ENCODE measurements at places on chromosomes 16 and 17. TPM values are rescaled to one million over a fixed set of nuclear protein-coding genes. Genes with fewer than 3 reads are reported as not detected.

WDR45B gene
- total RNA-seq, result 63.3 TPM

OR3A3 gene
- not detected for total RNA-seq

KCNJ2 gene
- total RNA-seq, result not detected

DNA sequence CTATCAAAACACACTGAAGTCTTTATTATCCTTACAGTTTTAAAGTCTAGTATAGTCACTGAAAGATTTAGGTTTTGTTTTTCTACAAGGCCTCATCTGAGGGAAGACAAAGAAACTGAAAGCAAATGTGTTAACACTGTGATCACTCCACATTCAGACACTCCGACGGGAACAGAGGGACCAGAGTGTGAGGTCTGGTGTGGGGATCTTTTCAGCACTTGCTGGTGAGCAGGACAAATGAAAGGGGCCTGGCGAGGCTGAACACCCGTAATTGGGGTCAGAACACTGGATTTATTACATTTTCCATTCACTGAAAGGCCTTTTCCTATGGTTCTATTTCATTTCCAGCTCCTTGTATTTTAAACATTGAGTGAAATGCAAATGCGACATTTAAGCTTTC, 910.5 kb downstream of the CDH11 start:
- no peaks in the 10 kb centered on the region for H3K27me3 ChIP-seq
- H3K4me3 ChIP-seq, result no peak overlapping the region
- no peak for DNase-seq
- H3K36me3 ChIP-seq, result no peaks in the 10 kb centered on the region
- H3K4me1 ChIP-seq, result no peaks in the 10 kb centered on the region

SDR42E1 gene
- 6.9 TPM for total RNA-seq

All from B cell (primary cell).